ENCODE measurements at places on chromosomes 2 and 18. TPM values are rescaled to one million over a fixed set of nuclear protein-coding genes. Genes with fewer than 3 reads are reported as not detected.

DNA sequence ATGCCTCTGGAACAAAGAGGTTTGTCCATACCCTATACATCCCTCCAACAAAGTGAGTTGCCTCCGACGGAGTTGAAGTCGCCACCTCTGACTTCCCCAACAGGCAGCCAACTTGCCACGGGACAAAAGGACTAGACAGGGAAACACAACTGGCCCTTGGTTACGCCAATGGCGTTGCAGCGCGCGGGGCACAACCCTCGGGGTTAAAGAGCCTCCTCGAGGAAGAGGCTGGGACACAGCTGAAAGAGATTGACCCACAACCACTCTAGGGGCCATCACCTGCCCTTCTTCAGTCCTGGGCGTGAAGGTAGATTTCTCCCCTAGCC, 545 bp downstream of the GTF3C2 start:
- DNase-seq, result no peak

- no peak for DNase-seq
These were observed 25.7 kb downstream of the LPIN1 start for GRCh38 chr2:11771971-11772615.

DNA sequence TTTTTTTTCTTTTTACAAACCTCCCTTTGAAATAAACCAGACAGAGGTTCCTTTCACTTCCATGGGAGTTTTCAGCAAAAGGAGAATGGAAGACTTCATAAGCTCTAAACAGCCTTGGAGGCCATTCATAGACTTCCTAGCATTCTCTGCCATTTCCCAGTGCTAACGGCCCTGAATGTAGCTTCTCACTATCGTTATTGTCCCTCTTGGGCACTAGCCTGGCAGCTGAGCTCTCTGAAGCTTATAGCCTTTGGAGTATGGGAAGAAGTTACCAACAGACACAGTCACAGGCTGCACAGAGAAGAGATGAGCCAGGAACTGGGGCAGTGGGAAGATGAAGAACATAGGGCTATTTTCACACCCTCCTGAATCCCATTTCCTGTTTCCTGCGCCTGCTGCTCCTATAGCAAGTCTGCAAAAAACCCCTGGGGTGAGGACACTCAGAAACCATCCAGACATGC, 29.1 kb upstream of the EPC2 start:
- DNase-seq, result no peak

GRCh38 chr2:170477630-170478029, 237.5 kb upstream of the SP5 start:
- no peak for DNase-seq

- no peak for DNase-seq
These were observed 8.9 kb downstream of the DIS3L2 start for GRCh38 chr2:231970461-231970860.

DNA sequence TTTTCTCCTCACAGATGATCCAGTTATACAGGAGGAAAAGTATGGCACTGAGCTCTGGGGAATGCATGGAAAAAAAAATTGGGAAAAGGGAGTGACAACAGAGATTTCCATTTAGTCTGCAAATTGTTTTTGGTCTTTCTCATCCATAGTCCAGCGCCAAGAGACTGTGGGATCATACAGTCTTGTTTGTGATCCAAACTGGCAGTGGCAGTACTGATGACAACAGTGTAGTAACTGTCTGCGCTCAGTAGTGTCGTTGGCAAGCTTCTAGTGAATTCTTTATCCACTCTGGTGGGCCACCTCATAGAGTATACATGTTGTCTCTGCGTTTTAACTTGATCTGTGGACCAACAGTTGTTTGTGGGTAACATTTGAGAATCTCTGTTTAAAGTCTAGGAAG, 37.9 kb downstream of the GALNT1 start:
- no peak for DNase-seq

DNA sequence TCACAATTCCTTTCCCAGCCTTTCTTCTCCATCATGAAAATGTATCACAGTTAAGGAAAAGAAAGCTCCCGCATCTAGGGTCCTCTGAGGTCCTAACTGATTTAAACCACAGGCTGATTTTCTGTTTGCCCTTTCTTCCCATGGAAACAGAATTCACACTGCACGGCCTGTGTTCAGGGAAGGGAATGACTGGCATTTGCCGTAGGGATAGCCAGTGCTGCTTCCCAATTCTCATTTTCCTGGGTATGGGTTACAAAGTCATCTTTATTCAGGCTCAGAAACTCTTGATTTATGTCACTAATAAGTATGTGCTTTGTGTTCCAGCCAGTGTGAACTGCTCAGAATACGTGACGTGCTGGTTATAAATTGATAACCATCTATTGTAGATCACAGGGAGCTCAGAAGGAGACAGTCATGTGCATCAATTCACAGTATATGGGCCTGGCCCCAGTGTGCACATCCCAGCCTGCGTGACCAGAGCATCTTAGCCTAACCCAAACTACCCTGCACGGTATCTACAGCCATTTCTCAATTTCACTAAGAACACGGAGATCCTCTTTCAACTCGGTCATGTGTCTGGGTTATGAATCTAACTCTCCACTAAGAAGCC, 163.3 kb downstream of the LRRC30 start:
- no peak for DNase-seq

GRCh38 chr2:151728804-151729414, 5.4 kb downstream of the NEB start:
- DNase-seq, result no peak

- DNase-seq, result no peak
These were observed 4.7 kb downstream of the GLI2 start for GRCh38 chr2:120740375-120740764.

- no peak for DNase-seq
These were observed 2.0 kb upstream of the GAL3ST2 start for GRCh38 chr2:241774419-241775222.

DNA sequence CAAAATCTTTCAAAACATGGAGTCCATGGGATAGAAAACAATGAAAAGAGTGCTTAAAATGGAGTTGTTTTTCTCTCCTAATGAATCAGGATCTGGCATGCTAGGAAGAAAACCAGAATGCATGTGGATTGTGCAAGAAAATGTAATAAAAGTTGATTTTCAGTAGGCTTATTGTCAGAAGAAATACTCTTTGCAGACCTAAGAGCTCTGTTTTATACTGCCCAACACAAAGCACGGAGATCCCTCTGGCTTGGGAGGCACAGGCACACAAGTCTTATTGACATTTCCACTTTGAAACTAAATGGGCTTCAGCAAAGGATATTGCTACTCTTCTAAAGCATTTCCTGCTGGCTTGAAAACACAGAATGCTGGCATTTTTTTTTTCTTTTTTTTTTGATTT, 15.5 kb upstream of the DAPL1 start:
- no peak for DNase-seq

Gene EGR4
- total RNA-seq, result not detected

Gene SKOR2
- not detected for total RNA-seq

Gene MAP2
- 16.6 TPM for total RNA-seq

Data from ovary (tissue), 10 donors.